Naive thymus-derived CD8-positive, alpha-beta T cell (primary cell): ENCODE measurements at places on chromosomes 6 and 20.

GRCh38 chr6:54085047-54085446 is 26.2 kb upstream of the MLIP start:
- H3K4me1 ChIP-seq, result no peaks in the 10 kb centered on the region
- no peak overlapping the region for H3K27ac ChIP-seq
- no peak for DNase-seq
- H3K27me3 ChIP-seq, result no peaks in the 10 kb centered on the region

GRCh38 chr6:28585335-28585734 is 59.7 kb downstream of the GPX5 start:
- no peak overlapping the region for H3K27ac ChIP-seq
- peaks cover 62% of the 10 kb centered on the region for H3K27me3 ChIP-seq
- H3K4me1 ChIP-seq, result peaks cover 15% of the 10 kb centered on the region
- DNase-seq, result no peak

GRCh38 chr6:84119277-84119676 is 85.7 kb downstream of the MRAP2 start:
- H3K4me1 ChIP-seq, result no peaks in the 10 kb centered on the region
- peaks cover 29% of the 10 kb centered on the region for H3K36me3 ChIP-seq
- H3K27ac ChIP-seq, result no peak overlapping the region
- no peak overlapping the region for H3K4me3 ChIP-seq
- peaks cover 6% of the 10 kb centered on the region for H3K27me3 ChIP-seq
- no peak for DNase-seq

DNA sequence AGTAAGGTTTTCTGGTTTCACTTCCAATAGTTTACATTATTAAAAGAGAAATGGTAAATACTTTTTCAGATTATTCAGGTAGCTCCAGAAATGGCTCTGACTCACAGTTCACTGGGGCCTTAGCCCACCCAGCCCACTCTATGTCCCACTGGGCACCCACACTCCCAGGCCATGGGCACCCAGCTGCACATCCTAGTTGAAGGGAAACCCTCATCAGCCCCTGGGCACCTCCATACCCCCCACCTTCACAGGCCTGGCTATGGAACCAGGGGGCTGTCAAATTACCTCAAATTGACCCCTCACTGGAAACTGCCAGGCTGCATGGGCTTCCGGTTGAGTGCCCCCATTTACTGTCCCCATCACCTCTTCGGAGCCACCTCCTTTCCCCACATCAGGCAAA is 51.5 kb downstream of the BMP7 start:
- no peak overlapping the region for H3K27ac ChIP-seq
- no peaks in the 10 kb centered on the region for H3K4me1 ChIP-seq
- no peak for DNase-seq
- no peaks in the 10 kb centered on the region for H3K36me3 ChIP-seq
- no peak overlapping the region for H3K4me3 ChIP-seq

- no peak overlapping the region for H3K4me3 ChIP-seq
- H3K27me3 ChIP-seq, result peaks cover 4% of the 10 kb centered on the region
- H3K27ac ChIP-seq, result no peak overlapping the region
- no peaks in the 10 kb centered on the region for H3K36me3 ChIP-seq
Measured at GRCh38 chr6:50973464-50973863, 154.8 kb downstream of the TFAP2B start.

DNA sequence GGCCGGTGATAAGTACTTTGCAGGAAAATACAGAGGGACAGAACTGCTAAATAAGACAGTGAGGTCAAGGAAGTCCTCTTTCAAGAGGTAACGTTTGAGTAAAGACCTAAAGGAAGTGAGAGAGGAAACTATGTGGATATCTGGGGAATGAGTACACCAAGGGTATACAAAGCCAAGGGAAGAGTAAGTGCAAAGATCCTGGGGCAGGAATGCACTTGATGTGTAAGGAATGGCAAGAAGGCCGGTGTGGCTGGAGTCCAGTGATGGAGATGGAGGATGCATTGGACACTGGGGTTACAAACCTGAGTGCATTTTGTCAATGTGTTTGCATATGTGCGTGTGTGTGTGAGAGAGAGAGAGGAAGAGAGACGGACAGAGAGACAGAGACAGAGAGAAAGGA is 32.1 kb upstream of the TGM2 start:
- H3K4me1 ChIP-seq, result no peaks in the 10 kb centered on the region
- no peak for DNase-seq
- peaks cover 10% of the 10 kb centered on the region for H3K27me3 ChIP-seq
- no peak overlapping the region for H3K4me3 ChIP-seq
- no peak overlapping the region for H3K27ac ChIP-seq

- no peak overlapping the region for H3K4me3 ChIP-seq
- peaks cover 7% of the 10 kb centered on the region for H3K27me3 ChIP-seq
- no peak for DNase-seq
- no peak overlapping the region for H3K27ac ChIP-seq
Measured at GRCh38 chr6:24273096-24273870, 84.6 kb downstream of the DCDC2 start.

- no peak overlapping the region for H3K27ac ChIP-seq
- no peaks in the 10 kb centered on the region for H3K4me1 ChIP-seq
- no peaks in the 10 kb centered on the region for H3K27me3 ChIP-seq
- no peaks in the 10 kb centered on the region for H3K36me3 ChIP-seq
- no peak for DNase-seq
- H3K4me3 ChIP-seq, result no peak overlapping the region
Measured at GRCh38 chr6:49540614-49541013, 9.9 kb upstream of the C6orf141 start.

GRCh38 chr6:129110690-129111343 is 227.9 kb downstream of the LAMA2 start:
- H3K27ac ChIP-seq, result no peak overlapping the region
- H3K4me1 ChIP-seq, result no peaks in the 10 kb centered on the region
- no peak overlapping the region for H3K4me3 ChIP-seq
- H3K36me3 ChIP-seq, result no peaks in the 10 kb centered on the region
- DNase-seq, result no peak

GRCh38 chr20:62087227-62087626 is 21.5 kb upstream of the TAF4 start:
- peaks cover 17% of the 10 kb centered on the region for H3K27me3 ChIP-seq
- H3K27ac ChIP-seq, result no peak overlapping the region
- no peaks in the 10 kb centered on the region for H3K4me1 ChIP-seq
- DNase-seq, result no peak
- H3K36me3 ChIP-seq, result no peaks in the 10 kb centered on the region
- no peak overlapping the region for H3K4me3 ChIP-seq

DNA sequence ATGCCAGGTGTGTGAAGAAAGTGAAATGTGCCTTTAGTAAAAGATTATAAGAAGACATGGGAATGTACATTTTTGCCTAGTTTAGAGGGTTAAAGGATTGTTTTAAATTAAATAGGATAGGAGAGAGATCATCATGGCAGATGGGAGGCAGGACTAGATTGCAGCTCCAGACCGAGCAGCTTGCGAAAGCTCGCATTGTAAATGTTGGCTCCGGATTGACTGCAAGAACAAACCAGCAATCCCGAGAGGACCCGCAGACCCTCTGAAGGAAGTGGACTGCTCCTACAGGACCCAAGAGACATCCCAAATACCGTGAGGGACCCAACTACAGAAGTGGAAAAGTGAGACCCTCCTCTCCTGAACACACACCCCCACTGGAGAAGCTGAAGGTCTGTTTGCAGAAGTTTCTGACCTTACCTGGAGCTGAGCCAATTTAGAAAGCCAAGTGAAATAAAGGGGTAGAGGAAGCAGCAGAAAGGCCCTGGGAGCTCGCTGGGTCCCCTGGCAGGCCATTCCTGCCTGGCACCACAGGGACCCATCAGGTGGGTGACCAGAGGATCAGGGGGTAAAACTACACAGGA is 30.0 kb upstream of the TPD52L1 start:
- no peak overlapping the region for H3K4me3 ChIP-seq
- DNase-seq, result no peak
- H3K36me3 ChIP-seq, result no peaks in the 10 kb centered on the region
- H3K27me3 ChIP-seq, result no peaks in the 10 kb centered on the region
- H3K27ac ChIP-seq, result no peak overlapping the region

DNA sequence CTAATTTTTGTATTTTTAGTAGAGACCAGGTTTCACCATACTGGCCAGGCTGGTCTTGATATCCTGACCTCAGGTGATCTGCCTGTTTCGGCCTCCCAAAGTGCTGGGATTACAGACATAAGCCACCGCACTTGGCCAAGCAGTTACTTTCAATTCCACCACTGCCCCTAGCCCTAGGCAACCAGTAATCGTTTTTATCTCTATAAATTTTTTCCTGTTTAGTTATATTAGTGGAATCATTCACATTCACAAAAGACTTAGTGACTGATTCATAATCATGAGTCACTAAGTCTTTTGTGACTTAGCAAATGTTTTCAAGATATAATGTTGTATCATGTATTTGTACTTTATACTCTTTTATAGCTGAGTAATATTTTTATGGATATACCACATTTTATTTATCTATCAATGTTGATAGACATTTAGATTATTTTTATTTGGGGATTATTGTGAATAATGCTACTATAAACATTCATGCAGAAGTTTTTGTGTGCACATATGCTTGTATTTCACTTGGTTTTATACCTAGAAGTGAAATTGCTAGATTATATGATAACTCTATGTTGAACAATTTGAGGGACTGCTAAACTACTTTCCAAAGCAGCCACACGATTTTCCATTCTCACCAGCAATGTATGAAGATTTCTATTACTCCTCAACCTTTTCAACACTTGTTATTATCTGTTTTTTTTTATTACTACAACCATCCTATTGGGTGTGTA is 421.4 kb upstream of the ID4 start:
- H3K27ac ChIP-seq, result no peak overlapping the region
- H3K4me3 ChIP-seq, result no peak overlapping the region
- no peaks in the 10 kb centered on the region for H3K4me1 ChIP-seq
- DNase-seq, result no peak
- H3K27me3 ChIP-seq, result no peaks in the 10 kb centered on the region

GRCh38 chr6:167578371-167578901 is 248.3 kb upstream of the AFDN start:
- H3K4me1 ChIP-seq, result no peaks in the 10 kb centered on the region
- no peak overlapping the region for H3K4me3 ChIP-seq
- peaks cover 5% of the 10 kb centered on the region for H3K27me3 ChIP-seq
- H3K27ac ChIP-seq, result no peak overlapping the region
- H3K36me3 ChIP-seq, result peaks cover 14% of the 10 kb centered on the region

- H3K4me1 ChIP-seq, result peaks cover 23% of the 10 kb centered on the region
- H3K27me3 ChIP-seq, result peaks cover 56% of the 10 kb centered on the region
- DNase-seq, result peak; percentile 20
- peaks cover 3% of the 10 kb centered on the region for H3K36me3 ChIP-seq
Measured at GRCh38 chr6:34145161-34146020, 496 bp downstream of the GRM4 start.

GRCh38 chr6:44298055-44298803 is 14.9 kb downstream of the AARS2 start:
- no peak overlapping the region for H3K27ac ChIP-seq
- peak overlapping the region; percentile 70 for H3K4me3 ChIP-seq
- DNase-seq, result no peak
- peaks cover 39% of the 10 kb centered on the region for H3K27me3 ChIP-seq

DNA sequence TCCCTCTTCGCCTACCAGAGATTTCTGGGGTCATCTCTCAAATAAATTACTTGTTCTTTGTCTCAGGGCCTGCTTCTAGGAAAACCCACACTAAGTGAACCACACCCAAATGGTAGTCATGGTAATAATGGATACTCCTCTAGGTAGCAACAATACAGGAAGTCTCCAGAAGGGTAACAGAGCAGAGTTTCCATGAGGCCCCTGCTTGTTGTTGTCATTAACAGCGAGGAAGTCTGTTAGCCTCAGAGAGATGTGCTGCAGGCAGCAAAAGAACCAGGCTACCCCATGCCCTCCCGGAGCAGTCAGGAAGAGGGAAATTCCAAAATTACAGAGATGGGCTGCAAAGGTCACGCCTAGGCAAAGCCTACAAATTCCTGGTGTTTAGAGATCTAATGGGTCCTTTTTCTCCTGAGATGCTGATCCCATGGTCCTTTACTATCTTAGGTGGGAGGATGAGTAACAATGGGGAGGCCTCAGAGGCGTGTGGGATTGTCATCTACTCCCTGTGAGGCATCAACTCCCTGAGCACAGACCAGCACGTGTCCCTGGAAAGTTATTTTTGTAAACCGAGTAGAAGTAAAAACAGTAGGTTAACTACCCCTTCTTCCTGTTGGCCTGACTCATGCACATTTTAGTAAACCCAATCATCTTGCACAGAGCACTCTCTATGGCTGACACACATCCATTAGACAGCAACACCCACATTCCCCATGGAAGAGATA is 10.1 kb downstream of the ISM1 start:
- H3K4me1 ChIP-seq, result peaks cover 30% of the 10 kb centered on the region
- DNase-seq, result peak; percentile 77
- H3K4me3 ChIP-seq, result peak overlapping the region; percentile 80

- peaks cover 3% of the 10 kb centered on the region for H3K27me3 ChIP-seq
- no peak overlapping the region for H3K4me3 ChIP-seq
- H3K36me3 ChIP-seq, result no peaks in the 10 kb centered on the region
- H3K4me1 ChIP-seq, result no peaks in the 10 kb centered on the region
- DNase-seq, result no peak
Measured at GRCh38 chr6:105817370-105817769, 268.8 kb upstream of the PRDM1 start.

DNA sequence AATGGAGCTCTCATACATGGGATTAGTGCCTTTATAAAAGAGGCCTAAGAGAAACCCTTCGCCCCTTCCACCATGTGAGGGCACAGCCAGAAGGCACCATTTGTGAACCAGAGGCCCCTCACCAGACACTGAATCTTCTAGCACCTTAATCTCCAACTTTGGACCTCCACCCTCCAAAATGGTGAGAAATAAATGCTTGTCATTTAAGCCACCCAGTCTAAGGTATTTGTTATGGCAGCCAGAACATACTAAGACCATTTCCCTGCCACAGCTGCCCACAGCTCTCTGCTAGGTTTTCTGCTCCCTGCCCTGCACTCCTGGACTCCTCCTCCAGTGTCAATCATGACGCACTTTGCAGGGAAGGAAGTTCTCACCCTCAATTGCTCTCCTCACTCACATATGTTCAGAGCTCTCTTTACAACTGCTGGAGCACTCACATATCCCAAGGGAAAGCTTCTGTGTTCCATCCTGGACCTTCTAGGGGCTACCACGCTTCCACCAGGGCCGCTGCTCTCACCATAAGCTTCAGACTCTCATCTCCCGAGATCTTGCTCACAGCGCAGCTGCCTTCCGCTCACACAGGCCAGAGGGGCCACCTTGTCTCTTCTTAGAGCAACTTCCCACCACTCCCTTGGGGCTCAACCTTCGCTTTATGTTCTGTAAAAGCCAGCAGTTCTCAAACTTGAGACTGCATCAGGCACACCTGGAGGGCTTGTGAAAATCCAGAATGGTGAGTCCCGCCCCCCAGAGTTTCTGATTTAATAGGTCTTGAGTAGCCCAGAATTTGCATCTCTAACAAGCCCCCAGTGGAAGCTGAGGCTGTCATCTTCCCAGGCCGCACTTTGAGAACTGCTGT is 1.6 kb upstream of the LY86 start:
- peak overlapping the region; percentile 90 for H3K27ac ChIP-seq
- DNase-seq, result no peak
- peaks cover 55% of the 10 kb centered on the region for H3K4me1 ChIP-seq
- H3K36me3 ChIP-seq, result no peaks in the 10 kb centered on the region

GRCh38 chr6:46443623-46444022 is 47.6 kb downstream of the RCAN2 start:
- H3K4me3 ChIP-seq, result no peak overlapping the region
- H3K27me3 ChIP-seq, result peaks cover 9% of the 10 kb centered on the region
- peaks cover 12% of the 10 kb centered on the region for H3K36me3 ChIP-seq
- no peaks in the 10 kb centered on the region for H3K4me1 ChIP-seq
- DNase-seq, result no peak
- no peak overlapping the region for H3K27ac ChIP-seq
